ENCODE measurements at places on chromosomes 5 and 9.

GRCh38 chr5:174493530-174493929, 230.9 kb upstream of the MSX2 start:
- no peak for DNase-seq

DNA sequence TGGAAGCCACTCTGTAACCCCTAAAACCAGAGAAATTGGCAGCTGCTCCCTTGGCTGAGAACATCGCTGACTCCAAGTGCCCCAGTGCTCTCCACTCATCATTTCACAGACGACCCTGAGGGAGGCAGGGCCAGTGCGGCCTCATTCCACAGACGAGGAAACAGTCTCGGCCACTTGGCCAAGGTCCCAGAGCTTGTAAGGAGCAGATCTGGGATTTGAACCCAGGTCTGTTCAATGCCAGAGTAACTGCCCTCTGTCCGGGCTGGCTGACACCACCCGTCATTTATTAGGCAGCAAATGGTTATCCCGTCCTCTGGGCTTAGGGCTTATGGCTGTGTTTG, 19.9 kb upstream of the IER5L start:
- no peak for DNase-seq

- peak; percentile 35 for DNase-seq
These were observed 553 bp downstream of the MAP3K1 start for GRCh38 chr5:56815658-56816545.

GRCh38 chr5:171830686-171831085, 45.1 kb downstream of the SMIM23 start:
- no peak for DNase-seq

GRCh38 chr9:76302947-76303550, 91.2 kb downstream of the RFK start:
- DNase-seq = peak; percentile 25

GRCh38 chr9:16664211-16664610, 206.3 kb downstream of the BNC2 start:
- DNase-seq = no peak

DNA sequence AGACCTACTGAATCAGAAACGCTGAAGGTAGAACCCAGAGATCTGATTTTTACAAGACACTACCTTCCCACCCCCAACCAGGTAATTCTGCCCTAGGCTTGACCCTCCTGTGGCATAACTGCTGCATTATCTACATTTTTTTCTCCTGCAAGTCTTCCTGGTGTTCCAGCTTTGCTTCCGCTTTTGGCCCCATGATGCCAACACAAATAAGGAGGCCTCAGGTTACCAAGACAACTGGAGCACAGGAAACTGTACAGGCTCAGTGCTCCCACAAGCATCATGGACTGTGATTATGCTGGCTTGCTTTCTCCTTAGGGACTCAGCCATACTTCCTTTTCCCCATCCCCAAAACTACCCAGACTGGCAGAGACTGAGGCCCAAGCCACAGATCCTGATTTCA, 6.6 kb upstream of the MSMP start:
- no peak for DNase-seq

GRCh38 chr5:44233691-44234090, 155.5 kb downstream of the FGF10 start:
- no peak for DNase-seq

GRCh38 chr9:36288070-36288469, 29.8 kb upstream of the GNE start:
- no peak for DNase-seq

DNA sequence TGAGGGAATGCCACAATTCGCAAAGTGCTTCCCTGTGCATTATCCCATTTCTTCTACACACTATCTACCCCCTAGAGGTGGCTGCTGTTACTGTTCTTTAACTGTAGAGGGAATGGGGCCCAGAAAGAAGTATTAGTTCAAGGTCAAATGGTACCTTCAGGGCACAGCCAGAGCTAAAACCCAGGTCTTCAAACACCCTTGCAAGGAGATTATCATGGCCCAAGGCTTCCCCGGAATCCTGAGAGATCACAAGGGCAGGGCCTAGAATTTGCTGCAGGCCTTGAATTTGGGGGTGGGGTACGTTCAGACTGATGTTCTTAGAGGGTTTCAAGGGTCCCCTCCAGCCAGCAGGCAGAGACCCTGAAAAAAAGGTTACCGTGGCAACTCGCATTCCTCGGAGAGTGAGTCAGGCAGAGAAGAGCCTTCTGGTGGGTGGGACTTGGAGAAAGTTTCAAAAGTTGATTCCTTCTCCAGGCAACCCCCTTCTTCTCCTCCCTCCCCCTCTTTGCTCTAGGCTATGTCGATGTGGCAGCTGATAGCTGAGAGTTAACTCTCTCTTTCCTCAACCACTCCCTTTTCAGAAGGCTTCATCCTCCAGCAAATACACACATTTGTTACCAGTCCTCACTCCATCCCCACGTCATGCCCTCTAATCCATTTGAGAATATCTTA, 1.9 kb downstream of the SPARC start:
- DNase-seq = no peak

DNA sequence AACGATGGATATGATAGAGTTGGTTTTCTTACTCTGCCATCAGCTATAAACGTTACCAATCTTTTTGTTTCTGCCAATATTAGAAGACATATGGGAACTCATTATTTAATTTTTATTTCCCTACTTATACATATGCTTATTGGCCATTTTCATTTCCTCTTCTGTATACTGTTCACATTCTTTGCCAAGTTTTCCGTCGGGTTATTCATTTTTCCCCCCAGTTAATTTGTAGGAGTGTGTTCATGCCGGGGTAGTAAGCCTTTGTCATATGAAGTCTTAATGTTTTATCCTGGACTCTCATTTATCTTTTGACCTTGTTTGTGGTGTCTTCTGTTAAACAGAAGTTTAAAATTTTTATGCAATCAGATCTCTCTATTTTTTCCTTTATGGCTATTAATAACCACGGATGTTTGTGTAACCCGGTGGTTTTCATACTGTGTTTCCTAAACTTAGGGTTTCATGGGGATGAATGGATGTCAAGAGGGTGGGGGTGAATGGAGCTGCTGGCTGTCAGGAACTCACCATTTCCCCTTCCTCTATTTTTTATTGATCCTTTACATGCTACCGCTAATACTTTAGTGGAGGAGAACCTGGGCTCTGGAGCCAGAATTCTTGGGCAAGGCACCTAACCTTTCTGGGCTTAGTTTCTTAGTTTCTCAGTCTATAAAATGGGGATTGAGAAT, 42.5 kb upstream of the PPARGC1B start:
- DNase-seq = no peak

GRCh38 chr5:131760793-131761192, 36.0 kb downstream of the FNIP1 start:
- no peak for DNase-seq

DNA sequence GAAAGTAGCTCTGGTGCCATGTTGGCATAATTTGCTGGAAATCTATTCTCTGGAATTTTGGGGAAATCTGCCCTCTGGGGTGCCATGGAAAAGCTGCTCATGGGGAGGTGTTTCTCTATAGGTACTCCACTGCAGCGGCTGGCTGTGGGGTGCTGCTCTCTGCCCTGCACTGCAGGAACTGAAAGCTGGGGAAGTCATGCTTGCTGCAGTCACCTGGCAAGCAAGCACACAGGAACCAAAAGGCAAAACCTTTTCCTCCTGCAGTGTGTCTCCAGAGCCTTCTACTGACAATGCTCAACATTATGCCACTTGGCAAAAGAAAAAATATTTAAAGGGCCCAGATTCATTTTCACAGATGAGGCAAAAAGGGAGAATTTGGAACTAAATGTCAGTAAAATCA, 25.8 kb upstream of the CARNMT1 start:
- DNase-seq = no peak

DNA sequence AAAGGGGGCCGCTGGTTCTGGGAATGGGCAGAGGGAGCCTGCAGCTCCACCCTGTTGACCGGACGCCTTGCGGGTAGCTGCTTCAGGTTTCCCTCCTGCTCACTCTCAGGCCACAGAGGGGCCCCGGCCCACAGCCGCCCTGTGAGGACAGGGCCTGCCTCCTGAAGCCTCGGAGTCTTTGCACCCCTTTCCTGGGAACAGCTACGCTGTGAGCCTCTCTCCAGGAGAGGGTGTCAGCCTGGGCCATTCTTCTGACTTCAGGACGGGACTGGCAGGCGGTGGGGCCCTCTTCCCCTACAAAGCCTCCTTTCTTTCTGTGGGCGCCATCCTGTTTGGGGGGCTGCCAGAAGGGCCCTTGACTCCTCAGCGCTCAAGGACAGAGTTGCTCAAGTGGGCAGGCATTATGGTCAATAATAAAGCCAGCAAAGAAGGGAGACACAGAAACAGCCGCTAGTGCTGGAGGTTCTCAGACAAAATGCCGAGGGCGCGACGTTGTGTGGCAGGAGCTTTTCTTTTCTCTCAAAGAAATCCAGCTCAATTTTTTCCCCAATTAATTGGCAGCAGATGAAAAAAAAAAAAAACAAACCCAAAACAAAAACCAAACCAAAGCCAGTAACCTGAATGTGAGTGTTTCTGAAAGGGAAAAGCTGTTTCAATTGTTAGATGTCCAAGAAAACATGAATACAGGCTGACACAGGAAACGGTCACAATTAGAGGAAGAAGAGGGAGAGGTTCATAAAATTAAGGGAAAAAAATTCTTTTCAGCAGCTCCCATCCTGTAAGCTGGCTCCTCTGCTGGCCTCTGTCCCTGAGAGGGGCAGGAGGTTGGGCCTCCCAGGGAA, 12.8 kb upstream of the SLC25A51 start:
- DNase-seq = no peak

- no peak for DNase-seq
These were observed 192.4 kb downstream of the DOCK8 start for GRCh38 chr9:406886-407654.

GRCh38 chr9:32742296-32742695, 41.0 kb upstream of the TMEM215 start:
- DNase-seq = no peak

DNA sequence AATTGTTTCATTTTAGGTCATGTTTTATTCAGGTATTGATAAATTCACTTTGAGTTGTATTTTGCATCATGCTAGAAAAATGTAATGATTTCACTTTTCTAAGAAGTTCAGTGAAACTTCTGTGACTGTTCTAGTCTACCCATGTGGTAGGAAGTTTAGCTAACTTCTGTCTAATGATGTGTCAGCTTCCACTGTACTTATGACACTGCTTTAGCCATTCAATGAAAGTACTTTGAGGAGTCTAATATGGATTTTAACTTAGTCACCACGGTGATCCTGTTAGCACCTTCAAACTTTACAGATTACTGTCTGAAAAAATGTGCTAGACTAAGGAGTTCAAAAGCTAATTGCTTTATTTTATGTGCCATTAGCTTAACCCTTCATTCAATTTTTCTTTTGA, 1510.5 kb upstream of the CDH9 start:
- DNase-seq = no peak

GRCh38 chr5:79143684-79144379, 32.2 kb downstream of the BHMT start:
- no peak for DNase-seq

GRCh38 chr9:137960496-137960895, 82.9 kb downstream of the CACNA1B start:
- no peak for DNase-seq

GRCh38 chr5:133274597-133274935, 222.8 kb downstream of the HSPA4 start:
- DNase-seq = no peak

- no peak for DNase-seq
These were observed 79.5 kb upstream of the IL12B start for GRCh38 chr5:159409801-159410200.

DNA sequence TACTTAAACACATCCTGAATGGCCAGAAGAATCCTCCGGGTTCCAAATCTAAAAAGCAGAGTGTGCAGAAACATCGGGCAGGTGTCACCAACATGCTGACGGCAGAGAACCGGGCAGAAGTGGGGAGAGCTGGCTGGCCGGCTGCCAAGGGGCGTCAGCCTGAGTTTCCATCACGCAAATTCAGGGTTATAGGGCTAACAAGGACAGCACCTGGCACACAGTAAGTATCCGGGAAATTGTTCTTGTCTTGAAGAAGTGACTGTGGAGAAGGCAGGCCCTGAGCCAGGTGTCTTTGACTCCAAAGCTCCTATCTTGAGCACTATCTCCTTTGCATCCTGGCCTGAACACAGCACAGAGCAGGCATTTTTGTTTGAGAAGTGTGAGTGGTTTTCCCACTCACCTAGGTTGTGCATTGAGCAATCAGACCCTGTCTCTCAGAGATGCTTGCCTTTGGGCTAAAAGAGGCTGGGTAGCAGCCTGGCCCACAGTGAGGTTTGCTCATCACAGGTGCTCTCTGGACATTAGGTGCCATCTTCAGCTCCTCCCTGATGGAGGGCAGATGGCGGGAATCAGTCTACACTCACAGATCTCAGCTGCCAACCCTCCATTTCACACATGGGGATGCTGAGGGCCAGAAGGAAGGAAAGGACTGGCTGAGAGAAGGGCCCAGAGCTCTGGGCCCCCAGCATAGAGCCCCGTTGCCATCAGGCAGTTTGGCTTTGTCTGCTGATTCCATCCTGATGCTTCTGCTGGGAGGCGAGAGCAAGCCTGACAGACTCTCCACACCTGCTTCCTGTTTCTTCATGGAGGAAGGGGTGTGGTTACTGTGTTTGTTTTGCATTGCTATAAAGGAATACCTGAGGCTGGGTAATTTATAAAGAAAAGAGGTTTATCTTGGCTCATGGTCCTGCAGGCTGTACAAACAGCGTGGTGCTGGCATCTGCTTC, 52.8 kb downstream of the WHRN start:
- DNase-seq = peak; percentile 21

DNA sequence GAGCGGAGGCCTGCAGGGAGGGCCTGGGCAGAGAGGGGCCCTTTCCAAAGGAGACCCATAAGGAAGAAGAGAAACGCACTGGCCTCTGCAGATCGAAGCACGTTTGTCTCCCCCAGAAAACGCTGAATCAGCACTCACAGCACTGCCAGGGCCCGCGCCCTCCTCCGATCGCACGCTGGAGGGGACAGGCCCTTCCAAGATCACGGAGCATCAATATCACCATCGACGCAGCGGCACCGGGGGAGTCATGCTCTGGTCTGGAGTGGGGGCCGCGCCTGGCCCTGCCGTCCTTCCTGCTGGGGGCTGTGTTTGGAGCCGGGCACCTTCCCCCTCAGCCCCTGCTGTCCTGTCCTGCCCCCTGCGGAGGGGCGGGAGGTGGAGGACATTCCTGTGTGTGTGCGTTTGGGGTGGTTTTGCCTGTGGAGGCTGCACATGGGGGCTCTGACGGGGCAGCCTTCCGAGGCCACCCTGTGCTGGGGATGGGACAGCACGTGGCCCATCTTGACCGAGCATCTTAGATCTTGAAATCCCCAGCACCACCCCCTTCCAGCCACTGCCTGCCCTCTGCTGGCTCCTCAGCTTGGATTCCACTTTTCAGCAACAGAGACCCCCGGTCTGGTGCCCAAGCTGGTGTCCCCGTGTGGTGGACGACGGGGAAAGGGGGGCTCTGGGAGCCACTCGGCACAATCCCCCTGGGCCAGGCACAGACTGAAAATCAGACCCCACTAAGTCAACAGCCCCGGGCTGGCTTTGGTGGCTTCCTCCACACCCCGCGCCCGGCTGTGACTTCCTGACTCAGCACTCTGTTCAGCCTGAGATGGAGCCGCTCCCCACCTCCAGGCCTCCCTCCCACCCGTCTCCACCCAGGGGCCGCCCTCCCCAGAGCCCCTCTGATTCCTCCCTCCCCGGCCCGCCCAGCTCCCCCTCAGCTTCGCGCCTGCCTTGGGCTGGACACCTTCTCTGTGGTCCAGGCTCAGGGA, 8.3 kb downstream of the TMEM250 start:
- DNase-seq = peak; percentile 30

GRCh38 chr5:115840873-115841272, 492 bp downstream of the ATG12 start:
- no peak for DNase-seq

- no peak for DNase-seq
These were observed 12.2 kb downstream of the ZNF618 start for GRCh38 chr9:113888336-113888735.

- no peak for DNase-seq
These were observed 1125.4 kb downstream of the EFNA5 start for GRCh38 chr5:106545325-106545724.
